ENCODE measurements at places on chromosomes 5 and 9.

- no peak overlapping the region for H3K4me3 ChIP-seq
- no peaks in the 10 kb centered on the region for H3K36me3 ChIP-seq
- DNase-seq: no peak
Observed at GRCh38 chr5:15500325-15501001, 483 bp downstream of the FBXL7 start.

- no peak overlapping the region for H3K27ac ChIP-seq
- no peaks in the 10 kb centered on the region for H3K36me3 ChIP-seq
Observed at GRCh38 chr5:128490761-128491160, 47.3 kb downstream of the FBN2 start.

- H3K4me1 ChIP-seq: peaks cover 12% of the 10 kb centered on the region
- no peak overlapping the region for H3K4me3 ChIP-seq
- no peak for DNase-seq
Observed at GRCh38 chr5:142059304-142059940, 46.6 kb upstream of the GNPDA1 start.

- no peak overlapping the region for H3K4me3 ChIP-seq
- H3K27ac ChIP-seq: no peak overlapping the region
- H3K4me1 ChIP-seq: no peaks in the 10 kb centered on the region
Observed at GRCh38 chr5:69288688-69289087, 43.9 kb downstream of the CCDC125 start.

DNA sequence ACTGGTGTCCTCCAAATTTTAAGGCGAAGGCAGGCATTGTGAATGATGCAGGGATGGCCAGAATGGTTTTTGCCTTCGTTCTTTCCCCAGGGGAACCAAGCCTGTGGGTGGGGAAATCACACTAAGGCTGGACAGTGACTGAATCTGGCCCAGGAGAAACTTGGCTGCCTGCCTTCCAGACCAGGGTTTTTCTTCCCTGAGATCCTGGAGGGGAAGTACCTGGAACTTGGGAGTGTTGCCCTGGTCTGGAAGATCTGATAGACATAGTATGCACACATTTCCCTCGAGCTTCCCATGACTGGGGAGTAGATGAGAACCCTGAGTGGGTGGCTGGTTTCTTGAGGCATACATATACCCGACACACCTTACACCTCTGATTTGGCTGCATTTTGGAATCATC, 664 bp upstream of the IL11RA start:
- no peak for DNase-seq
- H3K4me3 ChIP-seq: no peak overlapping the region
- H3K36me3 ChIP-seq: peaks cover 38% of the 10 kb centered on the region
- peaks cover 44% of the 10 kb centered on the region for H3K4me1 ChIP-seq
- H3K27ac ChIP-seq: no peak overlapping the region

GRCh38 chr5:111517853-111518501, 5.6 kb upstream of the STARD4 start:
- no peak for DNase-seq
- H3K4me1 ChIP-seq: no peaks in the 10 kb centered on the region
- no peaks in the 10 kb centered on the region for H3K27me3 ChIP-seq
- H3K36me3 ChIP-seq: no peaks in the 10 kb centered on the region
- no peak overlapping the region for H3K4me3 ChIP-seq

- H3K36me3 ChIP-seq: no peaks in the 10 kb centered on the region
- DNase-seq: peak; percentile 2
- no peaks in the 10 kb centered on the region for H3K27me3 ChIP-seq
- no peak overlapping the region for H3K4me3 ChIP-seq
- H3K27ac ChIP-seq: no peak overlapping the region
- no peaks in the 10 kb centered on the region for H3K4me1 ChIP-seq
Observed at GRCh38 chr9:79471580-79472543, 99.9 kb upstream of the TLE4 start.

DNA sequence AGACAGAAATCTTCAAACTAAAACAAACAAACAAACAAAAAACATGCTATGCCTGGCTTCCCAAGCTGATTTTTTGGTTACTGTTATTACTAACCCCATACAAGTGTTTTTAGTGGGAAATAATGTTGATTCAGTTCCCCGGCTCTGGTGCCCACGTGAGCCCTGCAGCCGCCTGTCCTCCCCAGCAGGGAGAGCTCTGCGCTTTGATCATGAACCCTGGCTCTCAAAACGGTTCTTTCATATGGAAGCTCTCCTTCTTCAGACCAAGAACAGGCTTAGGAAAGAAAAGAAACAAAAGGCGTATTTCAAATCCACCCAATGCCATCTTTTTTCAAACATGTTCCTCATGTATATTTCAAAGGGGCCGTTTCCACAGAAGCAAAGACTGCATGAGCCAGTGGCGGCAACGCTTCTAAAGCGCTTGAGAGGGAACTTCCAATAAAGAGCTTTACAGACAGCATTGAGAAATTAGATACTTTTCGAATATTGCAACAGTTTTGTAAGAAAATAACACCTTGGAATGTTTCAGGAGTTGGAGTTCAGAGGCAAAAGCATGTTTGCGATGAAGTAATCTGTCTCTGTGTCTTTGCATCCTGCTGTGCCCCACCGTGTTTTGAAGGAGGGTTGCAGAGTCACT, 74.8 kb downstream of the ICE1 start:
- H3K4me3 ChIP-seq: no peak overlapping the region
- DNase-seq: no peak
- H3K27ac ChIP-seq: no peak overlapping the region
- peaks cover 37% of the 10 kb centered on the region for H3K27me3 ChIP-seq

DNA sequence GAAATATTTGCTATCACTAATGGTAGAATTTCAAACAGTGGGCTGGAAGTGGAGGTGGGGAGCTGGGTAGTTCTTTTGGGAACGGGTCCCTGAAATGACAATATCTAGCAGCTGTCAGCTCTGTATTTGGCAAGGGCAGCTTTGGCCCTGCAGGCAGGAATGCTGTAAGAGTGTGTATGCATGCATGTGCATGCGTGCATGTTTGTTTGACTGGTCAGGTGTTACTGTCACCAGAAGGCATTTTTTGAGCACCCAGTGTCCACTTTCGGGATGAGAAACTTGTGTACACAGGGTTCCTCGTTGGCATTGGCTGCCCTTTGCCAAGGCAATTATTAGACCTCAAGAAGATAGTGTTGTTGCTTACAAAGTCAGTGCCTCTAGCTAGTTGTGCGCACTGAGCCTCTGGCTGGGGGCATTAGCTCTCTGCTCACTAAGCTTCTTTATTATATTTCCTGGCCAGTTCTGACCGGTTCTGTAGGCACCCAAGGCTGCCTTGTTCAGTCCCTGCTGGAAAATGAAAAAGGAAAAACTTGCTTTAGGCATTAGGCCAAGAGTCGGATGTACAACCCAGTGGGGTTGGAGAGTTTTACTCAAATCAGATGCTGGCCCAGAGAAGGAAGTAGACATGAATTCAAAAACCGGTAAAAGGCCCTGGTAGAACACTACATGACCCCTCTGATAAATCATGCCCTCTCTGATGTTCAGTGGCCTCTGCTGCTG, 2.0 kb downstream of the CYFIP2 start:
- H3K27me3 ChIP-seq: no peaks in the 10 kb centered on the region
- H3K4me1 ChIP-seq: peaks cover 69% of the 10 kb centered on the region
- no peak for DNase-seq
- peak overlapping the region; percentile 84 for H3K4me3 ChIP-seq

- no peak overlapping the region for H3K4me3 ChIP-seq
- no peaks in the 10 kb centered on the region for H3K36me3 ChIP-seq
- no peak overlapping the region for H3K27ac ChIP-seq
Observed at GRCh38 chr9:95283673-95284072, 33.8 kb downstream of the FANCC start.

GRCh38 chr5:32520972-32521371, 64.4 kb upstream of the SUB1 start:
- H3K4me1 ChIP-seq: peaks cover 3% of the 10 kb centered on the region
- no peak for DNase-seq
- no peaks in the 10 kb centered on the region for H3K27me3 ChIP-seq
- peaks cover 6% of the 10 kb centered on the region for H3K36me3 ChIP-seq

DNA sequence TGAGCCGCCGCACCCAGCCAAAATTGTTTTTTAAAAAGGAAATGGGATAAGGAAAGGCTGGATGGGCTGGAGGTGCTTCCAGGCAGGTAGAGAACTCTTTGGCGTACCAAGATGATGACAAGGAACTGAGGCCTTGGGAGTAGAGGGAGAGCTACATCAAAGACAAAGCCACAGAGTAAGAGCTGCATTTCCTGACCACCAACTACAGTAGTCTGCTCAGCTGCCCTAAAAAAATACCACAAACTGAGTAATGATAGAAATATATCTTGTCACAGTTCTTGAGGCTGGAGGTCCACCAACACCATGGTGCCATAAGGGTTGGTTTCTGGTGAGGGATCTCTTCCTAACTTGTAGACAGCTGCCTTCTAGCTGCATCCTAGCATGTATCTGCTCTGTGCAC, 8.2 kb downstream of the OR1K1 start:
- H3K4me3 ChIP-seq: no peak overlapping the region
- H3K4me1 ChIP-seq: peaks cover 3% of the 10 kb centered on the region
- no peak for DNase-seq
- H3K36me3 ChIP-seq: no peaks in the 10 kb centered on the region

DNA sequence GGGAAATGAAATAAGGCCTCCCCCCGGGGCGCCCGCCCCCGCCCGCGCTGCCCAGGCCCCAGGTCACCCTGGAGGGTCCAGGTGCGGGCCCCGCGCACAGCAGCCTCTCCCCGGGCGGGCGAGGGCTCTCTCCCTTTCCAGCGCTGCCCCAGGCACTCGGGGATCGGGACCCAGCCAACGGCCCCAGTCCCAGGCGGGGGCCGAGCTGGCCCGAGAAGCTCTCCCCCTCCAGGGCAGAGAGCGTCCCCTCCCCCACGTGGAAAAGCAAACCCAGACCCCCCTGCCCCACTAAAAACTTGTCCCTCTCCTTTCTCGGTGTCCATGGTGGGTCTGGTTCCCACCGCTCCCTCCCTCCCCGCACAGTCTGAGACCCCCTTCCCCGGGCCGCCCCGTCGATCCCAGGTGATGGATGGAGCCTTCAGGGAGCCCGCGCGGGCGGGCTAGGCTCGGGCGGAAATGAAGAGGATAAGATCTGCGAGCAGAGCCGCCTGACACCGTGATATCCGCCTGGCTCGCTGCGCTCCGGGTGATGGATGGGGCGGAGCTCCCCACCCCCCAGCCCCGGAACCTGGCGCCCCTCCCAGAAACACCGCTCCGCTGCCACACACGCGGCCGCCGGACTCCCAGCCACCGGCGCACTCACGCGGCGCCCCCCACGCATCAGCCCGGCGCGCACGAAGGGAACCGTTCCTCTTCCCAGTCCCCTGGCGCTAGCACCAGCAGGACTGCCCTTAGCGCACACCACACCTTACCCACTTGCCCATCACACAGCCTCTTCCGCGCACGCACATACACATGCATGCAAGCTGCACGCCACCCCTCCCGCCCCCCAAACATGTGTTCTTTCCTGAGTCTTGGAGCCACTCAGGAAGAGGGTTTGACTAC, 81.7 kb upstream of the ZBTB43 start:
- peak overlapping the region; percentile 95 for H3K27ac ChIP-seq
- H3K36me3 ChIP-seq: peaks cover 20% of the 10 kb centered on the region
- H3K4me1 ChIP-seq: peaks cover 40% of the 10 kb centered on the region
- DNase-seq: peak; percentile 64
- H3K4me3 ChIP-seq: peak overlapping the region; percentile 82
- no peaks in the 10 kb centered on the region for H3K27me3 ChIP-seq

Measured in effector memory CD8-positive, alpha-beta T cell (primary cell).